CD4-positive, alpha-beta T cell treated with Interleukin-6 at 100 ng/mL for 8 hours (primary cell): ENCODE measurements at places on chromosomes 1 and 21.
A peak's percentile ranks its signal among the peaks of the same experiment; 100 is the strongest.

- DNase-seq, result no peak
These were observed 56.5 kb downstream of the FNBP1L start for GRCh38 chr1:93504247-93505033.

- no peak for DNase-seq
These were observed 36.7 kb downstream of the NFIA start for GRCh38 chr1:61119085-61119484.

GRCh38 chr1:12778061-12778460, 4.5 kb downstream of the PRAMEF12 start:
- no peak for DNase-seq

GRCh38 chr1:201468501-201468843, 516 bp downstream of the PHLDA3 start:
- DNase-seq, result no peak

- DNase-seq, result no peak
These were observed 1.4 kb downstream of the TOMM20 start for GRCh38 chr1:235127203-235127602.

GRCh38 chr1:53595906-53596305, 136.7 kb downstream of the DMRTB1 start:
- DNase-seq, result no peak

GRCh38 chr1:156009404-156009803, 11.3 kb downstream of the SSR2 start:
- DNase-seq, result no peak

GRCh38 chr1:111172463-111172862, 28.0 kb downstream of the DENND2D start:
- no peak for DNase-seq

GRCh38 chr1:195618287-195618686, 990.0 kb downstream of the KCNT2 start:
- DNase-seq, result no peak

DNA sequence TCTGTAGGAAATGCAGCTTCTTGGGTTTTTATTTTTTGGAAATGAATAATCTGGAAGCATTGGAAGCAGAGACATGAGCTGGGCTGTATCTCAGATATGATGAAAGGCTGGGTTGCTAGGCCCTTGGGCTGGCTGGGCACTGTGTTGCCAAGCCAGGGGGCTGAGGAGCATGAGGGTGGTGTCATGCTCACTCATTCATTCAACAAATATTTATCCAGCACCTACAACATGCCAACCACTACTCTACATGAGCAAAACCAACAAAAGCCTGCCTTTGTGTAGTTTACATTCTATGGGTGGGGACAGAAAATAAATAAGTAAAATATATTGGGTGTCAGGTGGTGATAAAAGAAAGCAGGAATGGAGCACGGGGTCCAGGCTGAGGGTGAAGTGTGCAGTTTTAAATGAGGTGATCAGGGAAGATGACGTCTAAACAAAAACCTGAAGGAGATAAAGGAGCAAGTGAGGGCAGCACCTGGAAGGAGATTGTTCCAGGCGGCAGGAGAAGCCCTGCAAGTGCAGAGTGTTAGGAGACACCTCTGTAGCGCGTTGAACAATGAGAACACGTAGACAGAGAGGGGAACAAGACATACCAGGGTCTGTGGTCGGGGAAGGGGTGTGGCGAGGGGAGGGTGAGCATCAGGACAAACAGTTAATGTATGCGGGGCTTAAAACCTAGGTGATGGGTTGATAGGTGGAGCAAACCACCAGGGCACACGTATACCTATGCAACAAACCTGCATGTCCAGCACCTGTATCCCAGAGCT, 10.9 kb downstream of the TAGLN2 start:
- DNase-seq, result no peak

DNA sequence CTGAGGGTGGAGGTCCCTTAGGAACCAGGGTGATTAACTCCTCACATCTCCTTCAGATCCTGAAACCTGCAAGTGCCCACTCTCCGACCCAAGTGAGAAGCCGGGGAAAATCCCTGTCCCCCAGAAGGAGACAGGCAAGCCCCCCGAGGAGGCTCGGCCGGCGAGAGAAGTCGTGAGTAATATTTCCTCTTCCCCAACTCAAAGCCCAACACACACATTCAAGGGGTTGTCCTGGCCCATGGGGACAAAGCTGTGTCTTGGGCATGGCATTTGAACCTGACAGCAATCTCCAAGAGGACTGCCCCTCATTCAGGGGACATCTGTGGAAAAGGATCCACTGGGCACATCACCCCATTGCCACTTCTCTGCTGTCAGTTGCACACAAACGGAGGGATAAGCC, 23.6 kb downstream of the VASH2 start:
- no peak for DNase-seq

DNA sequence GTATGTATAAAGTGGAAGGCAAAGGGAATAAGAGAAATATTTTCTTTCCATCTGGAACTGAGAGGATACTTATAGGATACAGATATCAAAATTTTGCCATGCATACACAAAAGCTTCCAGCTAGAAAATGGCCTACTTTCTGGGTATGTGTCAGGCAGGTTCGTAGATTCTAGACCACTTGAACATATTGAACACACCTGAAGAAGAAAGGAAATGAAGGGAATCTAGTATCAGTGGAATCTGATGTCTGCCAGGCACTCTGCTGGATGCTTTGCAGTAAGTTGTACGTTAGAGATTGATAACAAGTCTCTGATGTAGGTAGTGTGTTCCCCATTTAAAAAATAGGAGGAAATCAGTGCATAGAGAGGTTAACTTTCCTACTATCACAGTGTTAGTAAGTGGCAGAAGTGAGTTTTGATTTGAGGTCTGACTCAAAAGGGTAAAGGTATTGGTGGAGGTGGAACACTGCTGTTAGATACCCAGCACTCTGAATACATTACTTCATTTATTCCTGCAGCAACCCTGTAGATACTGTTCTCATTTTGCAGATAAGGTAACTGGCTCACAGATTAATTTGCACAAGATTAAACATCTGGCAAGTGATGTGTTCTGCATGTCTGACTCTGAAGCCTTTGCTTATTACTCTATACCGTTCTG, 3.0 kb downstream of the CAMSAP2 start:
- DNase-seq, result no peak

DNA sequence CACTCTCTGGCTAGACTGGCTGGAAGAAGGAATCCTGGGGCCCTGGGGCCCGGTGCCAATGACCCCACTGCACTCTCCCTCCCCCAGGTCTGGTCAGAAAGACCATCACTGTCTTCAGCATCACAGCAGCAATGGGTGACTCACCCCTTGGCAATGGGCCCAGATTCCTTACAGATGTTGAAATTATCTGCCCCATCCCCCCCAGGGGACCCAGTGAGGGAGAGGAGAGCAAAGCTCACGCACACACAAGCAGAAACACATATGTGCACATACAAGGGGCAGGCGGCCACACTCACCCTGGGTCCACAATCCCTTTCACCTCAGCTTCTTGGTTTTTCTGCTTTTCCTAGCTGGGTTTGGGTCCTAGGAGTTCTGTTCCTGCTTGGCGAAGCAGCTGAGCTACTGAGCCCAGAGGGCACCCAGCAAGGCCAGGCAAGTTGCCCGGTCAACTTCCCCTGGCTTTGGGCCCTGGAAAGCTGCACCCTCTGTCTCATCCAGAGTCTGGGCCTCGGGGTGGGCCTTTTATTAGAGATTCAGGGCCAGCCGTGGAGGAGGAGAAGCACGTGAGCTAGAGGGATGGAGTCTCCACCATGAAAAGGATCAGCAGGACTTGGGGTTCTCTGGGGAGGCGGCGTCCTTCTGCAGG, 2.6 kb downstream of the COL16A1 start:
- peak; percentile 18 for DNase-seq

- DNase-seq, result no peak
These were observed 9.7 kb downstream of the PLPP3 start for GRCh38 chr1:56569661-56570060.

- DNase-seq, result no peak
These were observed at the start of gene KRTAP10-9 for GRCh38 chr21:44626673-44627143. KRTAP10-9 (plus strand) TSS chr21:44627093; CDS start chr21:44627172, 79 bp downstream.

GRCh38 chr1:206581571-206581981, 30.7 kb downstream of the EIF2D start:
- peak; percentile 55 for DNase-seq

GRCh38 chr1:39178541-39179431, 25.7 kb upstream of the MACF1 start:
- DNase-seq, result no peak

- DNase-seq, result peak; percentile 18
These were observed 255.9 kb downstream of the HHAT start for GRCh38 chr1:210584439-210585113.

DNA sequence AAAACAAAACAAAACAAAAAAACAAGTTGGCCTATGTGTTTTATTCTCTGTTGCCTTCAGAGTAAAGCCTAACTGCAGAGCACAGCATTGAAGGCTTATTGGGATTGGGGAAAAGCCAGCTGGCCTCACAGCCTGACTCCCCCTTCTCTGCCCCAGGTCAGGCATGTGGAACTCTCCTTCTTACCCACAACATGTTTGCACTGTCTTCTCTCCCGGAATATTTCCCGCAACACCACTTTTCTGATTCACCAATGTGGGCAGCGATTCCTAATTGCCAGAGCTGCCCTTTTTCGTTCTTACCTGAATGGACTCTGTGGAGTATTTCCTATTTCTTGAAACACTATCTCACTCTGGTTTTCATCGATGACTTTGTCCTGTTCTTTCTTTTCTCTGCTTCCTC, 2.8 kb upstream of the TARBP1 start:
- no peak for DNase-seq

DNA sequence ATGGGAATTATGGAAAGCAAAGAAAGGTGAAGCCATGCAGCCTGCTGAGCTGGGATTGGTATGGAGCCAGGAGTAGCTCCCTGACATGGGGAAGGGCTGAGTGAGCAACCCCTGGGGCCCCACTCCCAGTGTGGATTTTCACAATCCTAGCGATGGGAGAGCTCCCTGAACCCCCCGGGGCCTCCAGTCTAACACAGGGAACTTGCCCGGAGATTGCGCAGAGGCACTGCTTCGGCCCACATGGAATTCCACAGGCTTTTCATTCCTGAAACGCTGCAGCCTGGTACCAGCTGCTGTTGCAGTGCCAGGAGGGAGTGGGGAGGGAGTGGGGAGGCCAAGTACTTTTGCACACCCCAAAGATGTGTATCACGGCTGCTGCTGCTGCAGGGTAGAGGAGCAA, 110.4 kb upstream of the C21orf91 start:
- DNase-seq, result no peak

DNA sequence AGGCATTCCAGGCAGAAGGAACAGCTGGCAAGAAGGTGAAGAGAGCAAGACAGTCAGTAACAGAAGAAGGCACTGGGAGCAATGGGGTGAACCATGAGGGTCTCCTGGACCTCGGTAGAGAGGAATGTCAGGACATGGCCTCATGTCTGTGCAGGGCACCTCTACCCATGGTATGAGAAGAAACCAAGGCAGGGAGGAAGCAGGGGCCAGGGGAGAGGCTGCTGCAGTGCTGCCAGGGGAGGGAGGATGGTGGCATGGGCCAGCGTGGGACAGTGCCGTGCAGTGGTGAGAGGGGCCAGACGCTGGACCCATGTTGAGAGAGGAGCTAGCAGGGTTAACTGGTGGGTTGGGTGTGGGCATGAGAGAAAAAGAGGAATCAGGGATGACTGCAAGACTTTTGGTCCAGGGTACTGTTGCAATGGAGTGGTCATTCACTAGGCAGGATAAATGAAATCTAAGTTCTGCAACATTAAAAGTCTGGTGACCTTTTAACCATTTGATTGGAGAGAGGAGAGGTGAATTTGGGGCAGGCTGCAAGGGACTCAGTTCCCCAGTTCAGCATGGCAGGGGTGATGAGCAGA, 577.6 kb downstream of the MATN1 start:
- DNase-seq, result no peak

DNA sequence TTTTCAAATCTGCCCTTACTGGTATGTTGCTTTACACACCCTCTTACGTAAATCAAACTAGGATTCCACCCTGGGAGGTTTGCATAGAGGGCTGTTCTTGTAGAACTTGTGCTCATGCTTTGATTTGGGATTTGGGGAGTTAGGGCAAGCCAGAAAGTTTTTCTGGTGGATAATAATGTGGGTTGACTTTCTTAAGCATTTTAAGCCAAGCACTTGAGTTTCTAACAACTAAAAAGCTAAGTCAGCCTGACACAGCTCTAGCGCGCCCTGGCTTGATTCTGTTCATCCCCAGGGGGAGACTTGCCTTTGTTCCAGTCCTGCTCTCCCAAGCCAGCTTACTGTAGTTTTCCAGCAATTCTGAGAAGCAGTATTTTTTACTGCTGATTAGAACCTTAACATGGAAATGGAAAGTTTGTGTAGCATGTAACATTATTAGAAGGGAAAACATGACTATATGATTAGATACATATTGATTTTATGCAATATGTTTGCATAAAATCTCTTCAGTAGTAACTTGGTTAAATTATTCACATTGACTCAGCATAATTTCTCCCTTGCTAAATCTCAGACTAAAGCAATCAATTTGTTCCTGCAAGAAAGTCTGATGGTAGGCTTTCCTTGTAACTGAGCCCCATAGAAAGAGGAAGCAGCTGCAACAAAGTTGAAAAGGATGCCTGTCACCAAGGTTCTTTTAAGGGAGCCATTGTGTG, 11.0 kb upstream of the PGD start:
- DNase-seq, result no peak

- no peak for DNase-seq
These were observed 4.0 kb downstream of the ERG start for GRCh38 chr21:38494251-38494642.
